ENCODE measurements at places on chromosomes 2 and 18.

DNA sequence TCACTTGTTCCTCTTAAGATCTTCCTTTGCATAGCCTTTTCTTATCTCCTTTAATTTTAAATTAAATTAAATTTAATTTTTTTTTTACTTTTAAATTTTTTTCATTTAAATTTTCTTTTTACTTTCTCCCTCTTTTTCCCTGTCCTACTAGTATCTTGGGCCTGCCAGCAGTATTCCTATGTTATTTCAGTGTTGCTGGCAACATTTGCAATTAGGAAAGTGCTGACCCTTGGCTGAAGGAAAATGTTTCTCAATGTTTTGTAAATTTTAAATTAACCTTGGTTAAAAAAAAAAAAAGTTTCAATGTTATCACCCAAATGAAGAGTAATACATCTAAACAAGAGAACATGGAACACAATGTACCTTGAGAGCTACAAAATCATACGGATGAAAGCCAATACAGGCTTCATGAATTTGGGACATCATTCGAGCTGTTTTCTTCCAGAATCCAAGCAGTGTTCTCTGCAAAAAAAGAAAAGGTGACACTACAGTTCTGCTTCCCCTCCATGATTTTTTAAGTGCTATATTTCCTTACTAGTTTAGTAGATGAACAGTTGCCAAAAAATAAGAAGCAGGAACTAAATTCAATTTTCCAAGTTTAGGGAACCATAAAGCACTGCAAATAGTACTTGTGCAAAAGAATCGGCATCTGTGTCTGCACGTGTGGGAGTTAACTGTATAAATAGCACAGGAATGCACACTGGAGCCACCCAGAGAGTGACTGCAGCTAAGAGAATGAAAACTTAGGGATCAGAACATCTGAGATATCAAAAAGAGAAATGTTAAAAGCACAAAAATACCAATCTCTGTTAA, 55.8 kb downstream of the ICA1L start:
- no peak for DNase-seq

- no peak for DNase-seq
Measured at GRCh38 chr2:214328941-214329340, 81.9 kb upstream of the VWC2L start.

- DNase-seq = no peak
Measured at GRCh38 chr18:63298400-63299365, 20.9 kb downstream of the BCL2 start.

DNA sequence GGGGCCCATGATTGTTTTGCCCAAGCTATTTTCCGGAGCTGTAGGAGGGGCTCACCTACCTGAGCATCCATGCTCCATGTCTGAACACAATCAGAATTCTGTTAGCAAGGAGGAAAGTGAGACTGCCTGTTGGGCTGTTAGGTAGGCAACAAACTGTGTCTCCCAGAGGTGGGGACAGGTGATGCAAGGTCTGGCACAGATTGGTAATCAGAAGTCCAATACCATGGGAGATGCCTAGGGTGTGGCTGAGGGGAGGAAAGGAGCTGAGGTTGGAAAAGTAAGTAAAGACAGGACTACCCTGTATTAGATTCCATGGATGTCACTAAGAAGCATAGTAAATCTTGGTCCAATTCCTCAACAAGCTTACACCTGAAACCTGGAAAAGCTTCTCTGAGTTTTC, 3.0 kb downstream of the LYPD6B start:
- no peak for DNase-seq

GRCh38 chr2:99842451-99842850, 299.9 kb downstream of the AFF3 start:
- DNase-seq = no peak

DNA sequence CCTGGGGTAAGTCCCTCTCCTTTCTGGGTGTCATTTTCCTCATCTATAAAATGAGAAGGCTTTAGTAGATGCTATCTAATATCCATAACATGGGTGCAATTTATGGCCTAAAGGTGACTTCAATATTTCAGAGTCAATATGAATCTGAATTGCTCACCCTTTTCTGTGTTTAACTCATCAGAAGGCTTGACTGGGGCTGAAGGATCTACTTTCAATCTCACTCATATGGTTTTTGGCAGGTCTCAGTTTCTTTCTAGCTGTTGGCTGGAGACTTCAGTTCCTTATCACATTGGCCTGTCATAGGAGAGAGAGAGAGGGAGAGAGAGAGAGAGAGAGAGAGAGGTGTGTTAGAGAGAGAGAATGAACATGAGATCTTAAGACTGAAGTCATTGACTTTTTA, 343.7 kb upstream of the MEX3C start:
- DNase-seq = no peak

DNA sequence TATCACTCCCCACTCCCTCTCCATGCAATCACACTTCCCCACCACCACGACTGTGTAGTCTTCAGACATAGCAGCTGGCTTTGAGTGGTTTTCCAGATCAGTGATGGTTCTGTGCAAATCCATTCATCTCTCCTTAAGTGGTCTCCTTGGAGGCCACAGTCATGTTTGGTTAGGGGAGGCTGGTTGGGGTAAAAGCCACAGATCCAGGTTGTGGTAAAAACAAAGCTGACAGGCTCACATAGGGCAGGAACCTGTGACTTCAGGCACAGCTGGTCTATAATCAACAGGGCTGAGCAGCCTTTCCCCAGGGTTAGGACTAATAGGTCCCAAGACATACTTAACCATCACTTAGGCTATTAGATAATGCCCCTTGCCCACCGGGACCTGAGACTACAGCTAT, 46.2 kb upstream of the FZD7 start:
- DNase-seq = no peak

DNA sequence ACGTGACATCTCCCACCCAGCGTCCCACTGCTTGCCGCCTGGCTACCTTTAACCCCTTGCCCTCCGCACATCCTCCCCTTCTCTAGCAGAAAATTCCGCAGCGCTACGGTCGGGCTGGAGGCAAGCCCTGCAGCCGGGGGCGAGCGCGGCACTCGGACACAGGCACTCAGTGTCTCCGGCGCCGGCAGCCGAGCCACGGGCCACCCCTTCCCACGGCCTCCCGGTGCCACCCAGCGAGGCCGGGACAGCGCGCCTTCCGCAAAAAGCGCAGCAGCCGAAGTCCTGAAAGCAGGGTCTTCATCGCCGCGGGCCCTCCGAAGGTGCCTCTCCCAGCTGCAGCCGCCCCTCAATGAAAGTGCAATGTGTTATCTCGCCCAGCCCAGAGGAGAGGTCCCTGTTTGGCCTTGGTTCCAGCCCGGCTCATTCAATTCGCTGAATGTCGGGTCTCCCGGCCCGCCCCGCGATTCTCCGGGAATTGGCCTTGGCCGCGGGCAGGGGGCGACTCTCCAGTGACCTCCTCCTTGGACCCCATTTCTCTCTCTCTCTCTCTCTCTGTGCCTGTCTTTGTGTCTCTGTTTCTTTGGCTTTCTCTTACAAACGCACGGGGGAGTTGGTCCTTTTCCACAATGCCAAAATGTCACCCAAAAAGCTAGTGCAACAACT, 1.1 kb downstream of the DLGAP1 start:
- DNase-seq = peak; percentile 87

GRCh38 chr2:220212296-220213080, 585.1 kb downstream of the SLC4A3 start:
- DNase-seq = no peak

GRCh38 chr2:33488715-33489540, 12.5 kb downstream of the RASGRP3 start:
- no peak for DNase-seq

GRCh38 chr2:225995796-225996461, 596.4 kb downstream of the NYAP2 start:
- DNase-seq = no peak

GRCh38 chr2:236796236-236796635, 226.6 kb downstream of the ACKR3 start:
- no peak for DNase-seq

GRCh38 chr18:79781331-79781941, 16.3 kb upstream of the KCNG2 start:
- peak; percentile 27 for DNase-seq

- DNase-seq = no peak
Measured at GRCh38 chr2:144770616-144771230, 250.8 kb upstream of the ZEB2 start.

GRCh38 chr2:56107502-56108220, 76.1 kb upstream of the CCDC85A start:
- no peak for DNase-seq

DNA sequence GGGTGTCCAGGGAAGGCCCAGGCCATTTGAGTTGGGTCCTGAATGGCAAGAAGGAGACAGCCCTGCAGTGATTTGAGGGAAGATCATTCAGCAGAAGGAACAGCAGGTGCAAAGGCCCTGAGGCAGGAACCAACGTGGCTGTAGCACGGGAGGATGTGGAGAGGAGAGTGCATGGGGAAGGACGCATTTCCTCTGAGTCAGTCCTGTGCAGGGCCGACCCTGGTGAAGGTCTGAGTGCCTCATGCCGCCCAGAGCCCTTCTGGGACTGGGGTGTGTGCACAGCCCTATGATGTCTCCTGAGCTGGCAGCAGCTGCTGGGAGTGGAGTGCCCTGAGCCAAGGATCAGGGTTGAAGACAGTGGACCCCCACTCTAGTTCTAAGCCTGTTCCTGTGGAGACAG, 17.9 kb upstream of the ARHGEF4 start:
- DNase-seq = no peak

DNA sequence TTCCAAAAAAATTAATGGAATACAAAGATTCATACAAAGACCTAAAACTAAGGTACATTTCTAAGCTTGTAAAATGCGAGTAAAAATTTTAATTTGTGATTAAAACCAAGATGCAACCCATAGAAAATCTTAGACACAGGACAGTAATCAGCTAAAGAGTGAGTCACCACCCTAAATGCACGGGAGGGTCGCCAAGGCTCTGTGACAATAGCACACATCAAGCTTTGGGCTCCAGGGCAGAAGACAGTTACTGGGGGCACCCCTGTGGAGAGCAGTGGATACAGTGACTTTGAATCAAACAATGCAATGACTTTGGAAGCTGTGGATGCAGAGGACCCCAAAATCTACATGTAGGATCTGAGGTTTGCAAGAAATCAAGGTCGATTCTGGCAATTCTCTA, 7.5 kb downstream of the FLACC1 start:
- DNase-seq = peak; percentile 34

DNA sequence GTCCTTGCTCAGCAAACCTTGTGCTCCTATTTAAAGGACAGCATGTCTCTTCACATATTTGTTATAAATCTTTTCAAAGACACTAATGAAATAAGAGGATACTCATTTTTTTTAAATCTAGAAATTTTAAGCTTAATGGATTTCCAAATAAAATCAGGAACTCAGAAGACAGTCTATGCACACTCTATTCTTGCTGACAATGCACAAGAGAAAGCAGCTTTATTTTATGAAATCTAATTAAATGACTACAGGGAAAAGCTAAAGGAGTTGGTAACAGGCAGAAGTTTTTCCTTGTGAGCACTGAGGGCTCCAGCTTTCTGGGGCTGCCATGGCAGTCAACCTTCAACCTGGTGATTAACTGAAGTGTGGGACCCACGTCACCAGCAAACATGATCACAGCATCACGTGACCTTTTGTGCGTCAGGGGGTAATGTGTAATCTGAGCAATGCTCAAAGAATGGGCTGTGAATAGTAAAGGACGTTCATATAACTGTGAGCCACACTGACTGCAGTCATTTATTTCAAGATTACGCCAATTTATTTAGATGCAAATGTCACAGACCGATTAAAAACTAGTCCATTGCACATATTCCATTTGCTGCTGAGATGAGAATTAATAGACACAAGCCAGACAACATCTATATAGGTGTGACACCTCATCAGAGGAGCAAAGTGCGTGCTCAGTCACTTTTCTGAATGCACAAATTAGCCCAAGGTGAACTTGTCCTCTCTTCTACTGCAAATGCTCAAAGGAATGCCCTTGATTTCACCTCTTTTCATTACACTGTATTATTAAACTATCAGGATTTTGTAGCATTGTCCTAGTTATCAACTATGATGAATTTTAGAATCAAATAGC, 11.6 kb upstream of the DNER start:
- no peak for DNase-seq

- peak; percentile 85 for DNase-seq
Measured at GRCh38 chr2:15797231-15797938, 143.0 kb upstream of the MYCN start.

GRCh38 chr18:69208545-69208944, 192.1 kb upstream of the DOK6 start:
- no peak for DNase-seq

DNA sequence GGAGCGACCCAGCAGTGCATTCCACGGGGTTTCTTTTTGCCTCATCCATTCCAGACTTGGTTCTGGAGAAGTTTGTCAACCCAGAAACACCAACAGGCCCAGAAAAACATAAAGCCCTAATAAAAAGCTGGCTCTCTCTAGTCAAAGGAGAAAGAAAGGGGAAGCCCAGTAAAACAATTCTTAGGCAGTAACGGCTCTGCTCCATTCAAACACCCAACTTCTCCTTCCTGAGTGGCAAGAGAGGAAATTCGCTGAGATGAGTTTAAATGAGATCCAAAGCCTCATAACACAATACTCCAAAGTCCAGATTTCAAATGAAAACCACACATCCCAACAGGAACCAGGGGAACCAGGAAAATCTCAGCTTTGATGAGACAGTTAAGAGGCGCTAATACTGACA, 179.9 kb downstream of the RPIA start:
- DNase-seq = no peak

DNA sequence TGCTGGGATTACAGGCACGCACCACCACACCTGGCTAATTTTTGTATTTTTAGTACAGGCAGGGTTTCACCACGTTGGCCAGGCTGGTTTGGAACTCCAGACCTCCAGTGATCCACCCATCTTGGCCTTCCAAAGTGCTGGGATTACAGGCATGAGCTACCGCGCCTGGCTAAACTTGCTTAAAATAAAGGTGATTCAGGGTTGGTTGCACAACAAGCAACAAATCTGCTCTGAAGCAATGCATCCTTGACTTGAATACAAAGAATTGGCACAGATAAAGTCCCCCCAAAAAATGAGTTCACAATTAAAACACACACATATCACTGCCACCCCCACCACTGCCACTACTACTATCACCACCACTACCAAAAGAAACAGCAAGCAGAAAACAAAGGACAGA, 34.9 kb downstream of the CCDC88A start:
- no peak for DNase-seq

DNA sequence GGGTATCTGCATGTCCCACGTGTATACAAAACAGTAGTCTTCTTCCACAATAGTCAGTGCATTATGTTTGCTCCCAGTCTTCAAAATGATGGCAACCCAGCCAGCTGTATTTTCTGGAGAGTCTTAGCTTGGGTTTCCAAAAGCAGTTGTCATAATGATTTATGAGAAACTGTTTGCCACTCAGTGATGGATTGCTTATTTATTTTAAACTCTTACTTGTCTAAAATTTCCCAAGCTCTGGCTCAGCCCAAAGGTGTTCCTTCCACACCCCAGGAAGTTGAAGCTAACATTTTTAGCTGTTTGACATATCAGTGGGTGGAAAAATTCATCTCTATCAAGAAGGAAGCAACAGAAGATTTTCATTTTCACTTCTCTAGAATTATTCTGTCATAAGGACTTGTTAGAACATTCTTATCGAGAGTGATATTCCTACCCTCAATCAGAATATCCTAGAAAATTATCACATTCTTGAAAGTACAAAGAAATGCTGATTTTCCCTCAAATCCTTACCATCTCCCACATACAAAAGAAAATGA, 78.8 kb downstream of the ASAP2 start:
- DNase-seq = no peak

GRCh38 chr2:6579281-6579680, 286.4 kb downstream of the CMPK2 start:
- no peak for DNase-seq

- no peak for DNase-seq
Measured at GRCh38 chr2:55862673-55863390, 60.8 kb downstream of the EFEMP1 start.

Measured in endodermal cell (in vitro differentiated cells).